CD8-positive, alpha-beta T cell (primary cell): ENCODE measurements at places on chromosomes 7 and 10. TPM values are rescaled to one million over a fixed set of nuclear protein-coding genes. Genes with fewer than 3 reads are reported as not detected.

DNA sequence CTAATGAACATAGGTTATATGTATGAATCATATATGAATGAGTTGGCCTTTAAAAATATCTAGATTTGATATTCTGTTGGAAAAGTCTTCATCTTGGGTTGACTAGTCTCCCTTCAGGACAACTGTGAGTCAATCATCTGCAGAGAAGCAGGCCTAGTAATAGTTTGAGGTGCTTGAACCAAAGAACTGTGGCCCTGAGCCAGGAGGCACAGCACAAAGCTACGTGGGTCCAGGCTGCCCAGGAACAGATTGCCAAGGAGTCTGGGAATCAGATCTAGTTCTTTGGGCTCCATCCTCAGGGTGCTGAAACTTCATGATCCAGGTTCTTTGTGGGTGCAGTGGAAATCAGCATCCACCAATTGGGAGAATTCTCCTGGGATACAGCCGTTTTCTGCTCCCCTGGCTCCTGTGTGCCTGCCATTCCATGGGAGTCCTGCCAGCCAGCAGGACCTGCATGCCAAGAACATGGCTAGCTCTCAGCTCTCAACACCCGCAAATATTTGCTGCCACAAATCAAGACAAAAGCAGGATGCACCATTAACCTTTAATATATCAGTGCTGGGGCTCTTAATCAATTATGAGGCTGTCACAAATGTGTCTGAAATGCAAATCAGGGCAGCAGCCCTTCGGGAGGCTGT, 709.0 kb downstream of the GRID1 start:
- no peak for DNase-seq

DNA sequence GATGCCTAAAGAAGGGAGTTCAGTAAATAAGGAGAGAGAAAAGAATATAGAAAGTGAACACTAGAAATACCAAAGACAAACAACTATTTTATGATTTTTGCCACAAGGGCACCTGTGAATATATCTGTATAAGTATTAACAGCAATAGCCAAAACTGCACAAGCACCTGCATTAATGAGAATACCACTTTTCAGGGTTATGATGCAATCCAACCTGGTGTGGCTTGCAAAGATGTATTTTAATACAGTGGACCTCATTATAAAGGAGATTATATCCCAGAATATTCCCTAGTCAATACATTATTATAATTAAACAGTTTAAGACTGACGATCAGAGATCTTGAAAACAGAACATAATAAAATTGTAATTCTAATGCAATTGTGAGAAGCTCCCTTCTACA, 4.0 kb downstream of the BRAF start:
- no peak for DNase-seq

The CFTR gene
- total RNA-seq = not detected

GRCh38 chr10:96600337-96600736, 13.5 kb upstream of the TM9SF3 start:
- DNase-seq = no peak

The UNCX gene
- not detected for total RNA-seq
